PC-9 (cell line): ENCODE measurements at places on chromosomes 7 and 10.
A peak's percentile ranks its signal among the peaks of the same experiment; 100 is the strongest.

DNA sequence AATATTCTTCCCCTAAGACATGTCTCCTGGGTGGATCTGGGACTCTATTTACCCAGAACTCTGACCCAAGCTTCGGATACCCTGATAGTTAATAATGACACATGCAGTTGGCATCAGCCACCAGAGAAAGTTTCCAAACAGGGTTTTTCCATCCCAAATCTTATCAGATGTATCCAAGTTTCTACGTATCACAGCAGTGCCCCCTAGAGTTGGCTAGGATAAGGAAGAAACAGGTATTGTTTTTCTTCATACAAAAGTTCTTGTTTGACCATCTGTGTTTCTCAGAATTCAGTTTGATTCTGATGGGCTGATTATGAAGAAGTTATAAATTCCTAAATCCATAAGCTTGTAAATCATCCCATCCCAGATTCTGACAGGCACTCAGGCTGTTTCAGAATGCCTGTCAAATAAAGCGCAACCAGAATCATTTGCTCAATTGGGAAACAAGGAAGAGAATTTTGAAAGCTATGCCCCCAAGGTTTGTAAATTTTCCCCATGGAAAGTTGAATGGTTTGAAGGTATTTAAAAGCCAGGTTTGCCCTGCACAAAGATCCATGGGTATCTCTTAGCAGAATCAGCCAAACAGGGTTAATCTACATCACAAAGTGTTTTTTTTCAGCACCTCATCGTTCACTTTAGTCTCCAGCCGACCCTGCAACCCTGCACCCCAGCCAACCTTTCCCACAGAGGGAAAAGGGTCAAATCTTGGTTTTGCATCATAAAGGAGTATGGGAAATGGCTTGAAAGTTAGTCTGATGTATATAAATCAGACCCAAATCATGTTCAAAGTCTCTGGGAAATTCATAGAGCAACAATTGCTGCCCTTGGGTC, 47.4 kb downstream of the NRAP start:
- H3K4me3 ChIP-seq, result no peak overlapping the region
- DNase-seq, result no peak
- peaks cover 68% of the 10 kb centered on the region for H3K27me3 ChIP-seq
- H3K4me1 ChIP-seq, result no peaks in the 10 kb centered on the region

DNA sequence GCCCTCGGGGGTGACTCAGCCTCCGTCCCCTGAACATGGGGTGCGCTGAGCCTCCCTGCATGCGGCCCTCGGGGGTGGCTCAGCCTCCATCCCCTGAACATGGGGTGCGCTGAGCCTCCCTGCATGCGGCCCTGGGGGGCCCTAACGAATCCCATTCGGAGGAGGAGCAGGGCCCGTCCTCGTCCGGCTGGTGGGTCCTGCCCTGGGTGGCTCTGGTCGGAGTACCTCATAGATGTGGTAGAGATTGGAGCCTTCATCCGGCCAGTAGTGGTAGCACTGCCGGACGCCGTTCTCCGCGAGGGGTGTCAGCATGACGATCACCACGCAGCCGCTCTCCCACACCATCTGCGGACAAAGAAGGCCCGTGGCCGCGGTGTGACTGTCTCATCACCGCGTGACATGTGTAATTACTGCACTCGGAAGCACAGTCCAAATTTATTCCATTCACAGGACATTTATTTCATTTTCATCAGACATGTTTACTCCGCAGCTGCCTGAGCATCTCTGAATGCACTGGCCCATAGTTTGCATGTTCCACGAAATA, 241.1 kb downstream of the DNAJB6 start:
- H3K27me3 ChIP-seq, result peaks cover 95% of the 10 kb centered on the region
- H3K4me1 ChIP-seq, result no peaks in the 10 kb centered on the region
- no peaks in the 10 kb centered on the region for H3K36me3 ChIP-seq
- H3K4me3 ChIP-seq, result no peak overlapping the region
- H3K27ac ChIP-seq, result no peak overlapping the region

DNA sequence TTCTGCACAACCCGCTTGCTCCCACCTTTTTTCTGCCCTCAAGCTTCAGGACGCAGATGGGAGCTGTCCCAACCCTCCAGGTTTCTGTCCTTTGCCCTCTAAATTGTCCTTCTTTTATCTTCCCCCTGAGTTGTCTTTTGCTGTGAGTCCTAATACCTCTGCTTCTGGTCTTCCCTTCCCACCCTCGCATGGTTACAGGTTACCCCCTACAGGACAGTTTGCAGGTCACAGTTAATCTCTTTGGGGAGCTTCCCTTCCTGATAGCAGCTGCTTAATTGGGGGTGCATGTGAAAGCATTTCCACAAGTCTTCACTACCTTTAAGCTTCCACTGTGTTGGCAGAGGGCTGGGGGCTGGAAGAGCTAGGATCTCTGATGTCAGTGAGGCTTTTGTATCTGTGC, 121.5 kb upstream of the CXCL12 start:
- no peaks in the 10 kb centered on the region for H3K27me3 ChIP-seq
- H3K4me1 ChIP-seq, result no peaks in the 10 kb centered on the region
- H3K36me3 ChIP-seq, result no peaks in the 10 kb centered on the region
- no peak for DNase-seq
- H3K27ac ChIP-seq, result no peak overlapping the region

DNA sequence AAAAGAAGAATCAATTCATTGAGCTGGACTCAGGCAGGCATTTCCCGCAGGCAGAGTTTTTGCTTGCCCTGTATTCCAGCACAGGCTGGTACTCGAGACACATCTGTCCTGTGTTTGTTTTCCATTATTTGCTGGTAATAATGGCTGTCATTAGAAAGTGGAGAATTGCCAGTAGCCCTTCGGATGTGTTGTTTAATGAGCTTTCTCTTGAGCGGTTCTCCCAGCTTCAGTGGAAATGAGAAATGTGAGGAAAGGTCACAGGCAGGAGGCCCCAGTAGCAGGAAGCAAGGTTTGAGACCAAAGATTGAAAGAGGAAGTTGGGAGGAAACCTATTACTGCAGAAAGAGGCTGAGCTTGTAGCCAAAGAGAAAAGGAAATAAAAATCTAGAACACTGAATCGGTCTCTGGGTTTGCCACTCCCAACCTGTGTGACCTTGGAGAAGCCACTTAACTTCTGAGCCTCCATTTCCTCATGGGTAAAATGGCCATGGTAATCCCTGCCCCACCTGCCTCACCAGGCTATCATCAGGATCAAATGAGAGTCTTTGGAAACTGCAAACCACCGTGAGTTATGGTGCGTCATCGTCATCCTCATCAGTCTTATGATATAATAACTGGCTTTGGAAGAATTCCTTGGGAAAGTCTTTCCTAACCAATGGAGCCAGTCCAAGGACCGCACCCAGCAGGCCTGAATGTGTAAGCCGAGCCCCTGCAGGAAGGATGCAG, 67.7 kb downstream of the TACR2 start:
- H3K27ac ChIP-seq, result peak overlapping the region; percentile 89
- peaks cover 79% of the 10 kb centered on the region for H3K4me1 ChIP-seq
- H3K27me3 ChIP-seq, result no peaks in the 10 kb centered on the region
- H3K36me3 ChIP-seq, result peaks cover 7% of the 10 kb centered on the region; the same call in 1 of the 2 replicates

- H3K27ac ChIP-seq, result no peak overlapping the region
- no peaks in the 10 kb centered on the region for H3K4me1 ChIP-seq
- H3K4me3 ChIP-seq, result no peak overlapping the region
- DNase-seq, result no peak
- no peaks in the 10 kb centered on the region for H3K27me3 ChIP-seq
These were observed 40.6 kb downstream of the CYP17A1 start for GRCh38 chr10:102796407-102797176.

GRCh38 chr7:24191362-24191761, 92.6 kb upstream of the NPY start:
- no peaks in the 10 kb centered on the region for H3K36me3 ChIP-seq
- peaks cover 10% of the 10 kb centered on the region; the same call in 1 of the 2 replicates for H3K4me1 ChIP-seq
- H3K27ac ChIP-seq, result no peak overlapping the region
- no peak for DNase-seq
- H3K4me3 ChIP-seq, result no peak overlapping the region

DNA sequence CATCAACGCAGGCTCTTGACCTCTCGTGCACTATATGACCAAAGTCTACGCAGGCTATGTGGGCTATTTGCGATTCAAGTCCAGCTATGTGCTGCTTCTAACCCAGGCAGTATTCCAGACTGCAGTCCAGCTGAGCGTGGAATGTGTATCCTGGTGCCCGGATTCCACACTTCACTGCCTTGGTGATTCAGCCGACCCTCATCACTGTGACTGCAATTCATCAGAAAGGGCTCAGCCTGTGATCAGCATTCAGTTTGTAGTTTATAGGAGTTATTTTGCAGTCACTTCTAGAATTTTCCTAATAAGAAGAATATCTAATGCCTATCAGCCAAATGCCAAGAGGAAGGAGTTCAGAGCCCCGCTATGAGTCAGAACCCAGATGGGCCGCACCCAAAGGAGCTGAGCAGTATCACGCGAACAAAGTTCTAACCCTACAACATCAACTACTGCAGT, 119.8 kb upstream of the LANCL2 start:
- no peak overlapping the region for H3K4me3 ChIP-seq
- peak; percentile 63 for DNase-seq
- peaks cover 17% of the 10 kb centered on the region for H3K4me1 ChIP-seq
